ENCODE measurements at places on chromosomes 3 and 15. TPM values are rescaled to one million over a fixed set of nuclear protein-coding genes. Genes with fewer than 3 reads are reported as not detected.

The CMTM8 gene
- 0.36 TPM for total RNA-seq

The TRIM42 gene
- not detected for total RNA-seq

The CATSPER2 gene
- total RNA-seq, result 10.3 TPM

The STRC gene
- total RNA-seq, result 0.50 TPM

The ERICH6 gene
- total RNA-seq, result not detected

- no peaks in the 10 kb centered on the region for H3K4me1 ChIP-seq
- no peak overlapping the region for H3K4me3 ChIP-seq
- no peaks in the 10 kb centered on the region for H3K27me3 ChIP-seq
- H3K27ac ChIP-seq, result no peak overlapping the region
- DNase-seq, result no peak
These were observed 209.5 kb downstream of the SOX2 start for GRCh38 chr3:181921220-181921619.

DNA sequence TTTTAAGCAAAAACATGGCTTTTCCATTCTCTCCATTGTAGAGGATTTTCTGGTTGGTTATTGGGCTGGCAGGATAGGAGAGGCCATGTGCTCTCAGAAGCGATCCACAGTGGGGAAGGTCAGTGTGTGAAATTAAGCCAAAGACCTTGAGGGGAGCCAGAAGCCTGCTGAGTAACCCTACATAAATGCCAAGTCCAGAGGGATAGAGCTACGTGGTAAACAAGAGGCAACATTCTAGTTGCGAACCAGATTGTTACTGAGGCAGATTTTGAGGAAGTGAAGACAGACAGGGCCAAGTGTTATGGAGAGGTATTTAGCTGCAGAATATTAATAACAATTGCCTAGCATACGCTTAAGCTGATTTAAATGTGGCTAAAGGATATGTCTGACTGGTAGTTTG, 592.8 kb upstream of the GBE1 start:
- DNase-seq, result no peak
- no peaks in the 10 kb centered on the region for H3K27me3 ChIP-seq
- peaks cover 4% of the 10 kb centered on the region for H3K36me3 ChIP-seq
- no peaks in the 10 kb centered on the region for H3K4me1 ChIP-seq
- no peak overlapping the region for H3K27ac ChIP-seq

GRCh38 chr3:126056681-126057500, 27.0 kb downstream of the SLC41A3 start:
- H3K27ac ChIP-seq, result no peak overlapping the region
- H3K36me3 ChIP-seq, result no peaks in the 10 kb centered on the region
- no peak overlapping the region for H3K4me3 ChIP-seq
- H3K27me3 ChIP-seq, result no peaks in the 10 kb centered on the region

GRCh38 chr3:45571969-45572368, 22.6 kb upstream of the LIMD1 start:
- H3K27ac ChIP-seq, result no peak overlapping the region
- no peaks in the 10 kb centered on the region for H3K36me3 ChIP-seq
- DNase-seq, result no peak
- H3K27me3 ChIP-seq, result no peaks in the 10 kb centered on the region
- peaks cover 16% of the 10 kb centered on the region for H3K4me1 ChIP-seq
- H3K4me3 ChIP-seq, result no peak overlapping the region

GRCh38 chr3:9101286-9101685, 138.0 kb upstream of the RAD18 start:
- H3K4me1 ChIP-seq, result no peaks in the 10 kb centered on the region
- H3K36me3 ChIP-seq, result no peaks in the 10 kb centered on the region
- DNase-seq, result no peak
- H3K27me3 ChIP-seq, result no peaks in the 10 kb centered on the region

DNA sequence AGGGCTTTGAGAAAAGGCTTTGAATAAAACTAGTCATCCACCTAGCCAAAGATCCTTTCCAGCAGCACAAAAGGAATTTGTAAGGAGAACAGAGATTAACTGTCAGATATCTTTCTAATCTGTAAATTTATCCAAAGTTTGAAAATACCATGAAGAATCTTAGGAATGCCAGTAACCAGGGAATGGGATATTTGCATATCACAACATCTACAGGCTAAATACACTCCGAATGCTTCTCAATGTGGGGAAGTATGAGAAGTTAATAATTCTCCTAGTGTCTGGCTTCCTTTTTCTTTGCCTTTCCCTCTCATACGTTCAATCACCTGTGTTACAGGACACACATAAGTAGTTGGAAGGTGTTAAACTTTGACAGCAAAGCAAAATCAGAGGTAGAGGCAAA, 7.8 kb downstream of the ANAPC13 start:
- H3K4me3 ChIP-seq, result no peak overlapping the region
- peaks cover 6% of the 10 kb centered on the region for H3K4me1 ChIP-seq
- H3K27me3 ChIP-seq, result no peaks in the 10 kb centered on the region
- no peak for DNase-seq
- no peak overlapping the region for H3K27ac ChIP-seq

GRCh38 chr3:127544192-127544802, 46.2 kb downstream of the TPRA1 start:
- peaks cover 11% of the 10 kb centered on the region for H3K4me1 ChIP-seq
- no peaks in the 10 kb centered on the region for H3K36me3 ChIP-seq
- DNase-seq, result peak; percentile 73
- no peak overlapping the region for H3K4me3 ChIP-seq
- H3K27me3 ChIP-seq, result no peaks in the 10 kb centered on the region

DNA sequence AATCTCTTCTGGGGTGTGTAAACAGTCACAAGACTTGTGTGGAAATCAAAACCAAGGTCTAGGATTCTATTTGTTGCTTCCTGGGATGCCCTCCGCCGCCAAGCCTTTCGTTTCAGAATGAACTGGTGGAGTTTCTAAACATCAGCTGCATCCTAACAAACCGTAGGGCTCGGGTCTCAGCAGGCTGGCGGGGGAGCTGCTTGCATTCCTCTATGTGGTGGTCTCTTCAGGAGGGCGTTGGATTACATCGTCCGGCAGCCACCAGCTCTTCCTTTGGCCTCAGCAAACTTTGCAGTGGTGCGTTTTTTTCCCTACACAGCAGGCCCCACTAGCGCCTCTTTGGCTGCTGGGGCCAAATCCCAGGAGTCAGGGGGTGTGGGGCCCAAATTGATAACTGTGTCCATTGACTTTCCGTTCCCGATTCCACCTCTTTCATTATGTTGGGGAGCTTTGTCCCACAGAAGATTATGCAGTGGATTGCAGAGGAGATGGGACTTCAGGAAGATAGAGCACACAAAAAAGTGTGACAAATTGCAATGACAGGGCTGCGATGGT, 390.0 kb upstream of the NR2F2 start:
- no peaks in the 10 kb centered on the region for H3K4me1 ChIP-seq
- DNase-seq, result no peak
- peaks cover 4% of the 10 kb centered on the region for H3K36me3 ChIP-seq
- no peak overlapping the region for H3K4me3 ChIP-seq
- H3K27ac ChIP-seq, result no peak overlapping the region
- peaks cover 9% of the 10 kb centered on the region for H3K27me3 ChIP-seq

DNA sequence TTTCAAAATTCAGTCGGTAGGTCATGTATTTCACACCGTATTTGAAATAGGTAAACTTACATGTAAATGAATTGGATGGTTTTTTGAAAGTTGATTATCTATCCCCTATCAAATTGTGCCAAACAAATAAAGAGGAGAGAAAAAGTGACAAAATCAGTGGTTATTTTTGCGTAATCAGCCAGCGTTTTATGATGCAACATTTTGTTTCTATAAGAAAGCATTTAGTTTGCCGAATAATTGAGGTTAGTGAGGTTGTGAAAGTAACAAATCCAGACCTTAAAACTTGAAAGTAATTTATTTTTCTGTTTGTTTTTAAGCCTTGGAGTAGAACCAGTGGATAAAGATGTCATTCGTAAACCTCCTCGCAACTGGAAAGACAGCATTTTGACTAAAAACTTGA, 29.3 kb downstream of the ASTE1 start:
- DNase-seq, result no peak
- no peaks in the 10 kb centered on the region for H3K27me3 ChIP-seq
- peaks cover 2% of the 10 kb centered on the region for H3K4me1 ChIP-seq
- H3K27ac ChIP-seq, result peak overlapping the region; percentile 37

DNA sequence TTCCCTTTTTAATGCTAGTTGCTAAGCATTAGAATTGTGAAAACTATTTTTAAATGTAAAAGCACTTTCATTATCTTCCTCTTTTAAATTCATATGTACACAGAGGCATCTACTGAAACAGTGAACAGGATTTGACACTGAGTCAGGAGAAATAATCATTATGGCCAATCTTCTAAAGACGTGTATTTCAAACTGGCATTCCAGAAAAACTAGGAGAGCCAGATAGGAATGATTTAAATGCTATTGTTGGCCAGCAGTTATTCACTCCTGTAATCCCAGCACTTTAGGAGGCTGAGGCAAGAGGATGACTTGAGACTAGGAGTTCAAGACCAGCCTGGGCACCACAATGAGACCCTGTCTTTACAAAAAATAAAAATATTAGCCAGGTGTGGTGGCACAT, 67.6 kb upstream of the RAP2B start:
- DNase-seq, result no peak
- no peaks in the 10 kb centered on the region for H3K4me1 ChIP-seq
- no peak overlapping the region for H3K27ac ChIP-seq
- no peaks in the 10 kb centered on the region for H3K27me3 ChIP-seq

DNA sequence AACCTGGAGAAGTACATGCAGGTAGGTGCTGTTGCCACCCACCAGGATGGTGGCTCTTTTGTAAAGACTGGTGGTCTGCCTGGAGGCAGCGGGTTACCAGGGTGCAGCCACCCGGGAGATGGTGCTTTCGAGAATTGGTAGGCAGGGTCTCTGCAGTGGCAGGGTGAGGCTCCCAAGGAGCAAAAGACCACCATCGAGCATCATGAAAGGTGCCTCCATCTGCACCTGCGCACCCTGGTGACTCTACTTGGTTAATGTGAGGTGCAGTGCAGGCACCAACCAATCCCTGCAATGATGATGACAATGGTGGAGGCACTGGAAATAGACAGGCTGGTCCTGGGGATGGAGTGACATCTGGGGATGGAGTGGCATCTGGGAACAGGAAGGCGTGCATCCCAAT, 236.7 kb downstream of the ADAMTS17 start:
- H3K27ac ChIP-seq, result no peak overlapping the region
- H3K36me3 ChIP-seq, result no peaks in the 10 kb centered on the region
- no peak overlapping the region for H3K4me3 ChIP-seq
- DNase-seq, result no peak
- no peaks in the 10 kb centered on the region for H3K4me1 ChIP-seq

DNA sequence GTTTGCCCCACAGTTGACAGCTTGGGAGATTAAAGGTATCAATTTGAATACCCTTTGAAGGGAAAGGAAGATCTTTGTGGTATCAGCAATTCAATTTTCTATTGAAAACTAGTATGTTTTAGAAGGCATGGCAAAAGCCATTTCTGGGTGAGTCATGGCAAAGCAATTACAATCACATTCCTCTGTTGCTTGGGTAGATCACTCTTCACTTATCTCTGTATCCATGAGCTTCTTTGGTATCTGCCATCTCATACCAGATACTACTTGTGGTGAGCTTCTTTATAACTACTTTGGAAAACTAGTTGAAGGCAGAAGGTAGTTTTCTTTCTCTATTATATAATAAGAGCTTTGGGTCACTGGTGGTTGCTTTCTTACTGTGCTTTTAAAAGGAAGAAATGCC, 28.3 kb upstream of the LSAMP start:
- H3K27ac ChIP-seq, result no peak overlapping the region
- DNase-seq, result no peak
- H3K4me3 ChIP-seq, result no peak overlapping the region
- H3K36me3 ChIP-seq, result peaks cover 6% of the 10 kb centered on the region
- H3K27me3 ChIP-seq, result no peaks in the 10 kb centered on the region
- H3K4me1 ChIP-seq, result no peaks in the 10 kb centered on the region

GRCh38 chr3:65783117-65783516, 255.6 kb downstream of the MAGI1 start:
- no peak for DNase-seq
- peaks cover 10% of the 10 kb centered on the region for H3K27me3 ChIP-seq
- H3K36me3 ChIP-seq, result no peaks in the 10 kb centered on the region
- H3K4me1 ChIP-seq, result no peaks in the 10 kb centered on the region

DNA sequence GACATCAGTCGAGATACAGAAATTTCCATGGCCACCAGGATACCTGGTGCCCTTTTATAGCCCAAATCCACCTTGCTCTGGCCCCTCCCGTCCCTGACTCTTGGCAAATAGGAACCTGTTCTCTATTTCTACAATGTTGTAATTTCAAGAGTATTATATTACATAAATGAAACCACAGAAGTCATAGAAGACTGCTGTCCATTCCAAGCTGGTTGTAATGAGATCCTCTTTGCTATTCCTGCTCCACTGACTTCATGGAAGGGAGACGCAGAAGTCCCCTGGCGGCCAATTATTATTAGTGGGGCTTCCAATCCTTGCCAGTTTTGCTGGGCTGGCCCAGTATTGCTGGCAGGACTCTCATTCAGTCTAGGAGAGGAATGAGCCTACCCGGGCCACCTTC, 26.6 kb downstream of the DCP1A start:
- no peak overlapping the region for H3K27ac ChIP-seq
- DNase-seq, result no peak
- H3K27me3 ChIP-seq, result no peaks in the 10 kb centered on the region
- H3K4me3 ChIP-seq, result no peak overlapping the region

DNA sequence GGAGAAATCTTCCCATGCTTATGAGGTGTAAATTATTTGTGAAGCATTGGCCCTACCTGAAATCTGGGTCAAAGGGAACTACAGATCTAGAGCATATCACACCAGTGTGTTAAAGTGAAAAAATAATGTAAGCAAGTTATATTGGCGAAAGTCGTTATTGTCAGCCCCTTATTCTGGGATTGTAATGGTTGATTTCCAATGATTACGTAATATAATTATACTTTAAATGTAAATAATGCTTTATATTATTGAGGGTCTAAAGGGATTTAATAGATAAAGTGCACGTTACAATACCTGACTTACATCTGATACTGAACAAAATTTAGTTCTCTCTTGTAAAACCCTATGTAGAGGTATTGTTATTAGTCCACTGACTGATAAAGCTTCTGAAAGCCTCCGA, 101.2 kb downstream of the NEO1 start:
- H3K27ac ChIP-seq, result no peak overlapping the region
- H3K4me1 ChIP-seq, result no peaks in the 10 kb centered on the region
- DNase-seq, result no peak
- H3K36me3 ChIP-seq, result peaks cover 29% of the 10 kb centered on the region
- H3K27me3 ChIP-seq, result no peaks in the 10 kb centered on the region

DNA sequence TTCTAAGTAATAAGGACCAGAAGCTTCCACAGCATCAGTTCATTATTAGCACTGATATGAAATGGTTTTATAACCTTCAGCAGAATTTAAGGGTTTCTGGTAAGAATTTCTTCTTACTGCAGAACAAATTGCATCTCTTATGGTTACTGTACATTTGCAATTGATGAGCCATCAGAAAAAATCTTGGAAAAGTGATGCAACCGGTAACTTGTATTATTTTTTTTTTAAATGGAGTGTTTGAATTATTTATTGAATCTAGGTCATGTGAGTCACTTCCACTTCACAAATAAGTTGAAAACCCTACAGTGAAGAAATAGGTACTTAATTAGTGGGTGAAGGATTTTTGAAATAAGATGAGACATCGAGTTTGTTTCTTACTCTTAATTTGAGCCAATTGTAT, 786.0 kb downstream of the TUSC7 start:
- DNase-seq, result no peak
- H3K27ac ChIP-seq, result no peak overlapping the region
- no peak overlapping the region for H3K4me3 ChIP-seq
- H3K4me1 ChIP-seq, result no peaks in the 10 kb centered on the region
- no peaks in the 10 kb centered on the region for H3K27me3 ChIP-seq
